Small intestine (tissue), 16 donors: ENCODE measurements at places on chromosomes 12 and 14.

DNA sequence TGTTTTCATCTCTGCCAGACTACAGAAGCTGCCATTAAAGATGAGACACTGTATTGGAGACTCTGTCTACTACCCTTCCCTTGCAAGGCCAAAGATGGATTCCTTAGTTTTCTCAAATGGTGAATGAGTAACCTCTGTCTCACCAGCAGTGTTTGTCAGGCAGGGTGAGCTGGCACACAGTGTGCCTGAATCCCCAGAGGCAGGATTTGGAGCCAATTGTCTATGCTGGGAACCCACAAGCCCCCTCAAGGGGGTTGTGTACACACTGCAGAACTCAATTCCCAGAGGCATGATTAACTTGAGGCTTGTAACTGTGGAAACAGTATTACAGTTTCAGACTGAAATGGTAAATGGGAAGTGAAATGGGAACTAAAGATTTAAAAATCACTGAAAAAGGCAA is 136.8 kb upstream of the PTPRB start:
- no peak for DNase-seq

GRCh38 chr12:54134850-54135249 is 53.9 kb downstream of the SMUG1 start:
- DNase-seq, result peak; percentile 45

- no peak for DNase-seq
Measured at GRCh38 chr12:78914859-78915331, 50.3 kb downstream of the SYT1 start.

- no peak for DNase-seq
Measured at GRCh38 chr14:20723488-20723887, 22.2 kb upstream of the EDDM3A start.

DNA sequence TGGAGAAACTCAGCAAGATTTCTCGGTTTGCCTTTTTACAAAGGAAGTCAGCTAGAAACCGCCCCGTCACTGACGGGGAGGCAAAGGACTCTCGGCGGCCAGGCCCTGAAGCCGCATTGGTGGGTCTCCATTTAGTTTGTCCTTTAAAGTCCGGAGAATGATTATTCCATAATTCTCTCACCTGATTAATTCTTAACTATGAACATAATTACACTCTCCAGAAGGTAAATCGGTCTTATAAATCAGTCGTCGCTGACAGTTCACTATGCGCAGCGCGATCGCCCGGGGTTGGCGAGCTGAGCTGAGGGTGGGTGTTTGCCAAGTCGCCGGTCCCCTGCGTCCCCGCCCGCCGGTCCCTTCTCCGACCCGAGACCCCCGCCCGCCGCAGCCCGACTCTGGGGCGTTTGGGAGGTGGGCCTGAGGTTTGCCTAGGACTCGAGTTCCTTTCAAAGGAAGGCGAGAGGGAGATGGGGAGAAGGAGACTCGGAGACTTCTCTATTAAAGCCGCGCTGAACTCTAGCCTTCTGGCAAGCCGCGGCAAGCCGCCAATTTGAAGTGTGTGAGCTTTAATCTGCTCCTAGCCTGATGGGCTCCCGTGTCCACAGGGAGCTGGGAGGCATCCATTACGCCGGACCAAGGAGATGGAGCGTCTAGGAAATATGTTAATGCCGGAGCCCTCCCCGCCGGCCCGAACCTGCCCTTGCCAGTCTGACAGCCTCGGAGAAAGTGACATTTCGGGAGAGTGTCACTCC is 392.9 kb downstream of the NOVA1 start:
- DNase-seq, result no peak
